ENCODE measurements at places on chromosomes 6 and 20.

DNA sequence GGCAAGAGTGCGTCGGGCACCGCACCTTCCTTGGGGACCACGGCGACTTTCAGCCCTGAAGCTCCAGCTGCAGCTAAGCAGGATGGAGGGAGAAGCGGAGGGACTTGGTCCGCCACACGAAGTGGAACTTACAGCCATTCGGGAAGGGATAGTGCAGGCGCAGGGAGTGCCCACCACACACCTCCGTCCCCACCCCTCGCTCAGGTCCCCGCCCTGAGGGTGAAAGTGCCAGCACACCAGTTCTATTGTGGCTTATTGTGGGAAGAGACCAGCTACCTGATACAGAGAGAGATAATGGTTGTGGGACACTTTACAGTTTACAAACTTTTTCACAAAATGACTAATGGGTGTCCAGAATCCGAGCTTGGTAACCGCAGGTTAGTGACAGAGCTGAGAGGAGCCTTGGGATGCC, 76.1 kb downstream of the IRF4 start:
- DNase-seq, result no peak

DNA sequence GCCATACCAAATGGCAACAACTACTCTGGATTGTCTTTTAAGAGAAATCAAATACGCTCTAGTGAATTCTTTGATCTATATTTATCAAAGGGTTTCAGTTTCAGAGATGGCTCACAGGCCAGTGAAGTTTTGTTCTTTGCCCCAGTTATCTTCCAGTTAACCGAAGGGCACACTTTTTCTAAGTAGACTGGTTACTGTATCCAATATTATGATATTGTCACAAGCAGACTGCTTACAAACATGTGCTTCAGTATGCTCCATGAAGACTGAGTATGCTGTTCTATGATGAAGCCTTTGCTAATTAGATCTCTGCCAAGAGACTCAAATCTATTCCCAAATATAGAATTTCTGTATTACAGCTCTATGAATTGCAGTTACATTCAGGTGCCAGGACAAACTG, 181.1 kb downstream of the REV3L start:
- no peak for DNase-seq

GRCh38 chr20:2729791-2730190, 37.2 kb downstream of the EBF4 start:
- no peak for DNase-seq

DNA sequence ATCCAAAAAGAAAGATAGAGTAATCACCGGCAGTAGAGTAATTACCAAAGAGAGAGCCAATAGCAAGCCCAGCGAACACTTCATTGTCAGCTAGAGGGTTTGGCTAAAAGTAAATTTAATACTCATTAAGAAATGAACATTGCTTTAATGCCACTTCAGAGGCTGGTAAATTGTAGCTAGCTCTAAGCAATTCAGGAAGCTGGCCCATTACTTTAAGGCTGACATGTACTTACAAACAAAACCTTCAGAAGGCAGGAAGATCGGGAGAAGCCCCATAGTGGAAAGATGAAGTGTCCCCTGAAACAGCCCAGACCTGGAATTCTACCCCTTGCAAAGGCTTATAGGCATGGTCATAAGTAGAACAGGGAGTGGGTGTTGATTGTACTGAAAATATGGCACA, 396.6 kb upstream of the ID4 start:
- DNase-seq, result no peak

- DNase-seq, result no peak
Observed at GRCh38 chr20:46970937-46971630, 76.4 kb downstream of the EYA2 start.
